Thoracic aorta (tissue), 2 donors: ENCODE measurements at places on chromosomes 7 and 10. TPM values are rescaled to one million over a fixed set of nuclear protein-coding genes. Genes with fewer than 3 reads are reported as not detected.

ATG9B gene
- not detected for total RNA-seq

MOGAT3 gene
- total RNA-seq: not detected

CTBP2 gene
- 62.8 TPM for total RNA-seq

PTTG1IP2 gene
- total RNA-seq: not detected
